Germinal center (tissue), 1 donor: ENCODE measurements at places on chromosomes 3 and 15.
A peak's percentile ranks its signal among the peaks of the same experiment; 100 is the strongest.

GRCh38 chr3:170632780-170633179 is 46.9 kb upstream of the SLC7A14 start:
- peak; percentile 61 for DNase-seq

- no peak for DNase-seq
These were observed 884.0 kb upstream of the CADM2 start for GRCh38 chr3:84074767-84075166.

- DNase-seq: no peak
These were observed 135.8 kb downstream of the LRRK1 start for GRCh38 chr15:101054991-101055390.

DNA sequence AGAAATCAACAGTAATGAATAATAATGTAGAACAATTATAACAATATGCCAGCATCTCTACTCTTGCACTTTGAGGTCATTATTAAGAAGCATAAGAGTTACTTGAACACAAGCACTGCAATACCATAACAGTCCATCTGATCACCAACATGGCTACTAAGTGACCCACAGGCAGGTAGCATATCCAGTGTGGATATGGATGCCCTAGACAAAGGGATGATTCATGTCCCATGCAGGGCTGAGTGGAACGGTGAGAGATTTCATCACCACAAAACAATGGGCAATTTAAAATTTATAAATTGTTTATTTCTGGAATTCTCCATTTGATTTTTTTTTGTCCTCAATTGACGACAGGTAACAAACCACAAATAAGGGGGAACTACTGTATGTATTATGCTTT is 107.7 kb upstream of the TSC22D2 start:
- no peak for DNase-seq

GRCh38 chr15:38459480-38459879 is 5.6 kb downstream of the FAM98B start:
- DNase-seq: no peak

GRCh38 chr3:13492976-13493866 is 13.1 kb downstream of the HDAC11 start:
- no peak for DNase-seq

- DNase-seq: no peak
These were observed 54.0 kb downstream of the MBNL1 start for GRCh38 chr3:152322756-152323155.

DNA sequence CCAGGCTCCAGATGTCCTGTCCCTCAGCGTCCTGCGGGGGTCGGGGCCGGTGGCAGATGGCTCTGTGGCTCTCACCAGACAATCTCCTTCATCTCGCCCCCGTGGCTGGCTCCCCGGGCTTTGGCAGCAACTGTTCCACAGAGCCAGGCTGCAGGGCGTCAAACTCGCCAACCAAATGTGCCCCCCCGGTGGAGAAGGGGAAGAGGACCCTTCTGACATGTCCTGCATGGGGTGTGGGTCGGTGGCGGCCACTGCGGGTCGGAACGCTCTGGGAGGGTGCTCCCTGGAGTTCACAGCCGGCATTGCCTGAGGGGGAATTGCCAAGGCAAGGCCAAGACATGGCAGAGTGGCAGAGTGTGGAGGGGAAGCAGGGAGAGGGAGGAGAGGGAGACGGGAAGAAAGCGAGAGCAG is 36.0 kb downstream of the BDH1 start:
- DNase-seq: no peak

DNA sequence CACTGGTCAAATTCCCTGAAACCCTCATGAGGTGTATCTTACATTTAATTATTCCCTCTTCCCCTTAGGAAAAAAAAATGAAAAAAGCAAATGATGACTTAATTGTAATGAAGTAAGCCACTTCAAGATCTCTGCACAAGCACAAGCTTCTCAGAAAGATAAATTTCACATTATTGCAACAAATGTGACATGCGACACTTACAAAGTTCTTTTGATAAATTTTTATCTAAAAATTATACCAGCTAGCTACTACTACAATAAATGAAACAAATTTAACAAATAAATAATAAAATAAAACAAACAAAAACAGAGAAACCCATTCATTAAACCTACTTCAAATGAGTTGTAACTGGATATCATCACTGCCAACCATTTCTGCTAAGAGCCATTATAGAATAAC is 10.0 kb upstream of the TM2D3 start:
- no peak for DNase-seq

GRCh38 chr3:112638327-112639020 is 2.5 kb downstream of the CCDC80 start:
- no peak for DNase-seq

DNA sequence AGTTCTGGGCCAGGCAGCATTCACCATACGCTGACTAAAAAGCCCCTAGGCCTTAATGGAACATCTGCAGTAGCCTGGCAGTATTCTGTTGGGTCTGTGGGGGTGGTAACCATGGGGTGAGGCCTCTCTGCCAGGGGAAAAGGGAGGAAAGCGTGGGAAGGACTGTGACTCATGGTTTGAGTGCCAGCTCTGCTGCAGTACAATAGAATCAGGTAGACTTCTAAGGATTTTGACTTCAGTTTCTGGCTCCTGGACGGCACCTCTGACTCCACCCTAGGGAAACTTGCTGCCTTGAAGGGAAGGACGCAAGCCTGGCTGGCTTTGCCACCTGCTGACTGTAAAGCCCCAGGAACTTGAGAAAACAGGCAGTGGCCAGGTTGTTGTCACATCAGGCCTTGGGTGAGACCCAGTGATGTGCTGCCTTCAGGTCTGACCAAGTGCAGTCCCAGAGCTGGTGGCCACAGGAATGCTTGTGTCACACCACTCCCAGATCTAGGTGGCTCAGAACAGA is 148.6 kb downstream of the SUCNR1 start:
- DNase-seq: no peak

GRCh38 chr3:124586126-124587052 is 143.9 kb upstream of the UMPS start:
- DNase-seq: no peak

- no peak for DNase-seq
These were observed 17.7 kb downstream of the FRMD4B start for GRCh38 chr3:69368129-69368741.

DNA sequence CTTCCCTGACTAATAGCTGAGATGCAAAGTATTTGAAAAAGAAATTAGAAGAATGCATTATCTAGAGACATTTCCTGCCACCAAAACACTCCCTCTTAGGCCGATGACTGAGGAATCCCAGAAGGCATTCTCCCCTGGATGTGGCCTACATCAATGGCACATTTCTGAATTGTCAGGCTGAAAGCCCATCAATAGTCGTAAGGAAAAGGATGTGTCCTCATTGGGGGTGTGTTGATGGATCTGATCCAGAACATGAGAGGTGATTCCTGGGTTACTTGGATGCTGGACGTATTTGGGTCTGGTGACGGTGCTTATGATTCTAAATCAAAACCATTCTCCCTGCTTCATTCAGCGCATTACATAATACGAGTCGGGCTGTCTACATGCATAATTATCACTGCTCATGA is 216.9 kb upstream of the CDIN1 start:
- no peak for DNase-seq

DNA sequence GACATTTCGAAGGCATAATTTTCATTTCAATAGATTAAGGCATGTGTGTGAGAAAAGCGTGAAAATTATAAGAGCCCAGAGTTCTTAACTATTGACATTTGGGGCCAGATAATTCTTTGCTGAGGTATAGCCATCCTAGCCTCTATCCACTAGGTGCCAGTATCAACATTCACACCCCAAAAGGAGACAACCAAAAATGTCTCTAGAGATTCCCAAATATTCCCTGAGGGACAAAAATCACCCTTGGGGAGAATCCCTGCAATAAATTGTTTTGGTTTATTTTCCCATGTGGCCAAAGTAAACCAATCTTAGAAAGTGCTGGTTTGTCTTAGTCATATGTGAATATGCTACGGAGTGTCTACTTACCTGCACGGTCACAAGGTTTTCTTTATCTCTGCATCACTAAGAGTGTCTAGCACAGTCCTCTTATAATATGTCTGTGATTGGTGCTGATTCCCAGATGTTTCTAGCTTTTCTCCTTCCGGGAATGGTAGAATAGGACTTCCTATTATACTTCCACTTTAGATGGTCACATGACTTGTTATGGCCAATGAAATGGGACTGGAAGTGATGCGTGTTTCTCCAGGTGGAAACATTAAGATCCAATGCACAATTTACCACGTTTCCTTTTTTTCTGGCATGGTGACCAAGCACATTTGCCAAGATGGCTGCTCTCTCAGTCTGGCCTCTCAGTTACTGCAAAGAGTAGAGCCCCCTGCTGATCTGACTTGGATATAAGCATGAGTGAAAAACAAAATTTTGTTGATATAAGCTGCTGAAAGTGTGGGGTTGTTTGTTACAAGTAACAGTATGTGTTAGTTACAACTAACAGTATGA is 8.0 kb upstream of the KBTBD8 start:
- peak; percentile 42 for DNase-seq

GRCh38 chr3:127857333-127857732 is 35.0 kb upstream of the MGLL start:
- DNase-seq: peak; percentile 48

DNA sequence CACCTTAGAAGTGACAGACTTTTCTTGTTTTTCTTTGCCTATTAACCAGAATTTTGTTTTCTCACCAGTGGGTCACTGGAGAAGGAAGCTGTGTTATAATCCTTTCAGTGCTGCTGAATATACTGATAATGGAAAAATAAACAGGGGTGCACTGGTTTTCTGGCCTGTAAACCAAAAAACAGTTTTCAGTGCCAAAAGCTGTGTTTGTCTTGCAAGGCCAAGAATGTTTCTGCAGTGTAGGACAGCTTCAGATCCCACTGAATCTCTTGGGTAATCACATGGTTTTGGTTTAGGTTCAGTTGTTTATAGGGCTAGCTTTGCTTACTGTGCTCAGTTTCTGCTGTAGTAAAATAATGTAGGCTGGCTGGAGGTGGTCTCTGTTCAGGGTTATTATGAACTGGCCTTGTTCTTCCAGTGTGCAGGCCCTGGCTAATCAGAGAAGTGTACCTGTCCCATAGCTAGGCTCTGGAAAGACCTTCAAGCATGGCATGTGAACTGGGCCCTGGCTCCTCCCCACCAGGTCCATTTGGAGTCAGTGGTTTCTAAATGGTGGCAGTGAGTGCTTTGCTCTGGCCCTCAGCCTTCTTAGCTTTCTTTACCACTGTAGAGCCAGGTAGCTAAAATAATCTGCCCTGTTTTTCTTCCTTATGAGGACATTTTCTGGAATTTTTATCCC is 18.7 kb downstream of the PDE8A start:
- DNase-seq: no peak

DNA sequence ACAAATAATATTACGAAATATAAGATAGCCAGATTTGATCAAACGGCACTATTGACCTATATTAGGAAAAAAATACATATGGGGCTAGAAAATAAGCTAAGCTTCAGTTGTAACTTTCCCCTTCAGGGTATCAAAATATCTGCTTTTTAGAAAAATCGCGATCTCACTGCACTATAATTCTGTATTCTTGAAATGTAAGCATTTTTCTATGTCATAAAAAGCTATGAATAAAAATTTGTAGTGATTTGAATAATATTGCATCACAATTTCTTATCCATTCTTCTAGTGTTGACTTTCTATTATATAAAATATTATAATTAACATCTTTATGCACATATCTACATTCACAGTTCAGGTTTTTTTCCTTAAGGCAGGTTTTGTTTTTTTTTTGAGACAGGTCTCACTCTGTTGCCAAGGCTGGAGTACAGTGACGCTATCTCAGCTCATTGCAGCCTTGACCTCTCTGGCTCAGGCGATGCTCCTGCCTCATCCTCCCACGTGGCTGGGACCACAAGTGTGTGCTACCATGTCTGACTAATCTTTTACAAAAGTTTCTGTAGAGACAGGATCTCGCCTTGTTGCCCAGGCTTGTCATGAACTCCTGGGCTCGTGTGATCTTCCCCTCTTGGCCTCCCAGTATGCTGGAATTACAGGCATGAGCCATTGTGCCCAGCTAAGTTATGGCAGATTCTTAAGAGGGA is 21.6 kb downstream of the EMC4 start:
- DNase-seq: no peak

GRCh38 chr3:65893631-65894030 is 145.1 kb downstream of the MAGI1 start:
- no peak for DNase-seq

DNA sequence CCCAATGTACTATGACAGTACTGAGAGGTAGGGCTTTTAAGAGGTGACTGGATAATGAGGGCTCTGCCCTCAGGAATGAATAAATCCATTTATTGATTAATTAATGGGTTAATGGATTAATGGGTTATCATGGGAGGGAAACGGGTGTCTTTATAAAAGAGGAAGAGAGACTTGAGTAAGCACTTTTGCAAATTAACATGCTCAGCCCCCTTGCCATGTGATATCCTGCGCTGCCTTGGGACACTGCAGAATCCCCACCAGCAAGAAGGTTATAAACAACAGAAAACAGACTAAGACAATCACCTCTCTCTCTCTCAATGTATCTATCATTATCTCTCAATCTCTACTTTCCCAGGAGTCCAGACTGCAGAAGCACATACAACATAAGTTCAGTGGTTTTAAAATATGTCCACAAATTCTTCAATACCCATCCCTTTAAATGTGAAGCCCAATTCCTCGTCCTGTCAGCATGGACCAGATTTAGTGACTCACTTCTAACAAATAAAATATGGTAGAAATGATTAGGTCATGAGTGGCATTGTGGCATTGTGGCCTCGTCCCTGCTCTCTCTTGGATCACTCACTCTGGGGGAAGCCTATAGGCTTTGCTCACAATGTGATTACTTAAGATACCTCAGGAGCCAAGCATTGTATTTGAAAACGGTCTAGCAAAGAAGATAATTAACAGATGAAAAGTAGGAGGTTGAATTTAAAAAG is 40.0 kb upstream of the IL12A start:
- DNase-seq: no peak

DNA sequence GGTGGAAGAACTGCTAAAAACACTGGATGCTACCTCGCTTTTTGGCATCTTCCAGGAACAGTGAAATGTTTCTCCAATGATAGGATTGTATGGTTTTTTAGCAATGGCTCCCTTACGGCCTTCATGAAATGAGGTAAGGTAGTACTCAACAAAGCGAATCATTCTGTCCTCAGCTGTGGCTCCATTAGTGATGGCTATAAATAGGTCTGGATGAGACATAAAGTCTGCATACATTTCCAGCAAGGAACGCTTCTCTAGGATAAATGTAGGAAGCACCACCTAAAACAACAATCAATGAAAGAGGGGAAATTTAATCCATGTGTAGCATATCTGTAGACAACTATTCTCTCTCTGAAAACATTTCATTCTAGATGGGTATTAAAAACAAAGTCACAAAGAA is 32.4 kb upstream of the SNX4 start:
- no peak for DNase-seq
